ENCODE measurements at places on chromosomes 4 and X.

- no peaks in the 10 kb centered on the region for H3K36me3 ChIP-seq
- peak overlapping the region; percentile 21 for H3K4me3 ChIP-seq
- no peak overlapping the region for H3K27ac ChIP-seq
- DNase-seq, result peak; percentile 18
Measured at GRCh38 chrX:80335062-80335830, 85.0 kb upstream of the TENT5D start.

- peaks cover 9% of the 10 kb centered on the region for H3K36me3 ChIP-seq
- H3K4me3 ChIP-seq, result no peak overlapping the region
- DNase-seq, result no peak
- H3K27me3 ChIP-seq, result no peaks in the 10 kb centered on the region
- peaks cover 70% of the 10 kb centered on the region for H3K4me1 ChIP-seq
- H3K27ac ChIP-seq, result peak overlapping the region; percentile 56
Measured at GRCh38 chrX:41090568-41091238, 5.5 kb downstream of the USP9X start.

- no peak overlapping the region for H3K4me3 ChIP-seq
- H3K27ac ChIP-seq, result no peak overlapping the region
- no peaks in the 10 kb centered on the region for H3K27me3 ChIP-seq
- H3K36me3 ChIP-seq, result no peaks in the 10 kb centered on the region
- no peaks in the 10 kb centered on the region for H3K4me1 ChIP-seq
- no peak for DNase-seq
Measured at GRCh38 chr4:85495621-85496020, 20.7 kb downstream of the ARHGAP24 start.

GRCh38 chrX:150849486-150849885, 49.0 kb downstream of the CD99L2 start:
- no peak overlapping the region for H3K4me3 ChIP-seq
- H3K27me3 ChIP-seq, result no peaks in the 10 kb centered on the region
- H3K27ac ChIP-seq, result no peak overlapping the region
- H3K36me3 ChIP-seq, result peaks cover 1% of the 10 kb centered on the region
- no peak for DNase-seq

- DNase-seq, result no peak
- H3K4me1 ChIP-seq, result peaks cover 47% of the 10 kb centered on the region
- no peak overlapping the region for H3K4me3 ChIP-seq
- H3K27me3 ChIP-seq, result no peaks in the 10 kb centered on the region
Measured at GRCh38 chr4:6953751-6954380, 44.2 kb downstream of the TBC1D14 start.

- H3K4me1 ChIP-seq, result no peaks in the 10 kb centered on the region
- no peaks in the 10 kb centered on the region for H3K36me3 ChIP-seq
- H3K27me3 ChIP-seq, result no peaks in the 10 kb centered on the region
- H3K4me3 ChIP-seq, result peak within 1 kb of the TSS; percentile 36
- no peak for DNase-seq
Measured at GRCh38 chrX:91434351-91435168, at the start of gene PABPC5. PABPC5 (plus strand) TSS chrX:91434839; CDS start chrX:91435578, 739 bp downstream.

DNA sequence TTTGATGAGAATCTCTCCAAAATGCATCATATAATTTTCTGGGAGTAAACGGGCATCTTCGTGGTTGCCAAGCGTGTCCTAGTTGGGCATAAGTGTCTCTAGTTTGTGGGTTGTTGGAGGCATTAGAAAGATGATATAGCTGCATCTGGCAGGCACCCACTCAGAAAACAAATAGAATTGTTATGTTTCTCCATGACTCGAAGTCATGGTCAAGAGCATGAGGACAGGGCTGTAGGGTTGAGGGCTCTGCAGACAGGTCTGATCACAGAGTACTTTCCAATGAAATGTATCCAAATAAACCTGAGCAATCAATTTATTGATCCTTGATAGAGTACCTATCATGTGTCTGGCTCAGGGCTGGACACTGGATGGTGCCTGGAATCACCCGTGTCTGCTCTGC, 82.7 kb downstream of the SORCS2 start:
- H3K4me3 ChIP-seq, result no peak overlapping the region
- H3K4me1 ChIP-seq, result no peaks in the 10 kb centered on the region
- peaks cover 2% of the 10 kb centered on the region for H3K27me3 ChIP-seq
- no peaks in the 10 kb centered on the region for H3K36me3 ChIP-seq
- H3K27ac ChIP-seq, result no peak overlapping the region

- no peak overlapping the region for H3K4me3 ChIP-seq
- H3K36me3 ChIP-seq, result no peaks in the 10 kb centered on the region
- H3K27ac ChIP-seq, result no peak overlapping the region
- peaks cover 14% of the 10 kb centered on the region for H3K27me3 ChIP-seq
Measured at GRCh38 chr4:174181827-174182226, 101.6 kb downstream of the FBXO8 start.

- DNase-seq, result no peak
- H3K4me1 ChIP-seq, result peaks cover 93% of the 10 kb centered on the region
- H3K4me3 ChIP-seq, result no peak overlapping the region
- H3K36me3 ChIP-seq, result peaks cover 10% of the 10 kb centered on the region
- H3K27me3 ChIP-seq, result no peaks in the 10 kb centered on the region
- peak overlapping the region; percentile 24 for H3K27ac ChIP-seq
Measured at GRCh38 chr4:142350871-142351270, 495.2 kb downstream of the INPP4B start.

DNA sequence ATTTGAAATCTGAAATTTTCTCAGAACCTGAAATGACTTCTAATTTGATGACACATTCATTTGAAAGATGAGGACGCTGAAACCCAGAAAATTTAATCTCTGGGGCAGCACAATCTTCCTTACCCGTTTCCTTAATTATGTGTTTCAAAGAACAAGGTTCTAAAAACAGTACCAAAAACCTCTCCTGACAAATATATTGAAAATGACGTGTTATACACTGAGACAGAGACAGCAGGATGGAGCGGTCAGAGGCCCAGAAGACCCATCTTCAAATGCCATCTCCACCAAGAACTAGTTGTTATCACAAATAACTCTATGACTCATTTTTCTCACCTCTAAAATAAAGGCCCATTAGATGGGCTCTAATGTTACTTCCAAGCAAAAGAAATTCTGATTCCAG, 177.3 kb downstream of the NSUN7 start:
- no peaks in the 10 kb centered on the region for H3K36me3 ChIP-seq
- no peak overlapping the region for H3K4me3 ChIP-seq
- peaks cover 16% of the 10 kb centered on the region for H3K27me3 ChIP-seq
- peaks cover 14% of the 10 kb centered on the region for H3K4me1 ChIP-seq
- no peak for DNase-seq

DNA sequence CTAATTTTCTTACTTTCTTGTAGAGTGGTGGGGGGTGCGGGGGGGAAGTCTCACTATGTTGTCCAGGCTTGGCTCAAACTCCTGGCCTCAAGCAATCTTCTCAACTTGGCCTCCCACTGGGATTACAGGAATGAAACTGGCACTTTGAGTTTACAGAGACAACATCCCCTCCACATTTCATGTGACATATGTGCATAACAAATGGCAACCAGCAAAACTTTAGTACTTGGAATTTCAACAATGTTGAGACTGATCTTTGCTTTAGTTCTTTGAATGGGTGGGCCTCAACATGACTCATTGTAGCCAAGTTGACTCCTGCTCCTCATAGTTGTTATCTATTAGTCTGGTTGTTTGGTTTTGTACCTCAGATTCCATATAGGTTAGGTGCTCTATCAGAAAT, 11.4 kb upstream of the FMR1 start:
- H3K4me3 ChIP-seq, result no peak overlapping the region
- no peak overlapping the region for H3K27ac ChIP-seq
- peaks cover 3% of the 10 kb centered on the region for H3K4me1 ChIP-seq

- no peaks in the 10 kb centered on the region for H3K27me3 ChIP-seq
- no peak overlapping the region for H3K4me3 ChIP-seq
- no peak for DNase-seq
- no peak overlapping the region for H3K27ac ChIP-seq
- H3K4me1 ChIP-seq, result peaks cover 15% of the 10 kb centered on the region
Measured at GRCh38 chrX:40268188-40268520, 170.4 kb upstream of the BCOR start.

DNA sequence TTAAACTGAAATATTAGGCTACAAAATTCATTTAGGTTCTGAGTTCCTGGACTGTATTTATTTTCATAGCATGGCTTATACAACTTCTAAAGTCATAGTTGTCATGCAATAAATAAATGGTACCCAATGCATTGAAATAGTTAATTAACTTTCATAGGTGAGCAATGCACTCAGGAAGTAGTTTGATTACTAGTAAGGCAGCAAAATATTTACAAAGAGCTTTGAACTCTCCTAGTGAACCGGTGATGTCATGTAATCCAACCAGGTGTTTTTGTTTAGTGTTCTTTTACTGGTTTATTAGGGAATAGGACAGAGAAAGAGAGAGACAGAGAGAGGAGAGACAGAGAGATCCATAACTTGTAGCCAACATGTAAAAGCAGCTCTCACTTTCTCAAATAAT, 228.6 kb upstream of the CTSO start:
- H3K27ac ChIP-seq, result no peak overlapping the region
- H3K27me3 ChIP-seq, result no peaks in the 10 kb centered on the region
- DNase-seq, result no peak
- no peaks in the 10 kb centered on the region for H3K36me3 ChIP-seq
- no peaks in the 10 kb centered on the region for H3K4me1 ChIP-seq
- no peak overlapping the region for H3K4me3 ChIP-seq

DNA sequence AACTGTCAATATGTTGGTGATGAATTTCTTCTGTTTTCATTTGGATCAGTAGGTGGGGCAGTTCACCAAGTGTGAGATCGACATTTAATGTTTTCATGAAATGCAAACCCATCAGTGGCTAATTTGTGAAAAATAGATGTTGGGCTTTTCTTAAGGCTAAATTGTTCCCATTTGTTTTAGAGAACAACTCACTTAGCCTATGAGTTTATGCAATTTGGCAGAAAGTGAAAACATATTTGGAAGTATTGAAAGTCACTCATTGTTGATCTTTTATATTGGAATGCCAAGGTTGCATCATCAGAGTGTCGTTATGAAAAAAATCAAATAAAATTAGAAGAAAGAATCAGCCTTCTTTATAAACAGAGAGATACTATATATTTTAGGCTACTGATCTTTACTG, 132.4 kb downstream of the RPA4 start:
- H3K4me3 ChIP-seq, result no peak overlapping the region
- H3K27ac ChIP-seq, result no peak overlapping the region
- H3K4me1 ChIP-seq, result no peaks in the 10 kb centered on the region
- DNase-seq, result no peak
- peaks cover 2% of the 10 kb centered on the region for H3K36me3 ChIP-seq
- no peaks in the 10 kb centered on the region for H3K27me3 ChIP-seq

- peak overlapping the region; percentile 72 for H3K27ac ChIP-seq
- no peak for DNase-seq
- H3K27me3 ChIP-seq, result no peaks in the 10 kb centered on the region
- H3K36me3 ChIP-seq, result no peaks in the 10 kb centered on the region
- no peak overlapping the region for H3K4me3 ChIP-seq
- H3K4me1 ChIP-seq, result peaks cover 23% of the 10 kb centered on the region
Measured at GRCh38 chr4:119139311-119139710, 3.7 kb downstream of the MYOZ2 start.

- peaks cover 80% of the 10 kb centered on the region for H3K4me1 ChIP-seq
- peak overlapping the region; percentile 98 for H3K4me3 ChIP-seq
- no peaks in the 10 kb centered on the region for H3K27me3 ChIP-seq
- peaks cover 71% of the 10 kb centered on the region for H3K36me3 ChIP-seq
Measured at GRCh38 chr4:40204507-40205258, 7.9 kb downstream of the RHOH start.

DNA sequence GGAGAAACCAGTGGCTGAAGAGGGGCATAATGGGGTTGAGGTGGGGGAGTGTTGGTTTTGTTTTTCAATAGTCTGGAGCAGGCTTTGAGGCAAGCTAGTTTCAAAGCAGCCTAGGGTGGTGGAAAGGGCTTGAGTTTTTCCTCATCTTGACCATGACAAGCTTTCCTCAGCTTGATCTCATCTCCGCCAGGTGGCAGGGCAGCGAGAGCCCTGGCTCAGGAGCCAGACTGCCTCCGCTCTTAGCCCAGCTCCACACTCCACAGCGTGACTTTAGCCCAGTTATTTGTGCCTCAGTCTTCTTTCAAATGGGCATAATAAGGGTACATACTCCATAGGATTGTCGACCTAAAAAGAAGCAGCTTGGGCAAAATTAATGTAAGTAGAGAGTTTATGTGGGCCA, 29.9 kb upstream of the SOWAHD start:
- H3K4me3 ChIP-seq, result no peak overlapping the region
- H3K4me1 ChIP-seq, result peaks cover 9% of the 10 kb centered on the region
- H3K27me3 ChIP-seq, result no peaks in the 10 kb centered on the region
- no peaks in the 10 kb centered on the region for H3K36me3 ChIP-seq
- no peak overlapping the region for H3K27ac ChIP-seq

DNA sequence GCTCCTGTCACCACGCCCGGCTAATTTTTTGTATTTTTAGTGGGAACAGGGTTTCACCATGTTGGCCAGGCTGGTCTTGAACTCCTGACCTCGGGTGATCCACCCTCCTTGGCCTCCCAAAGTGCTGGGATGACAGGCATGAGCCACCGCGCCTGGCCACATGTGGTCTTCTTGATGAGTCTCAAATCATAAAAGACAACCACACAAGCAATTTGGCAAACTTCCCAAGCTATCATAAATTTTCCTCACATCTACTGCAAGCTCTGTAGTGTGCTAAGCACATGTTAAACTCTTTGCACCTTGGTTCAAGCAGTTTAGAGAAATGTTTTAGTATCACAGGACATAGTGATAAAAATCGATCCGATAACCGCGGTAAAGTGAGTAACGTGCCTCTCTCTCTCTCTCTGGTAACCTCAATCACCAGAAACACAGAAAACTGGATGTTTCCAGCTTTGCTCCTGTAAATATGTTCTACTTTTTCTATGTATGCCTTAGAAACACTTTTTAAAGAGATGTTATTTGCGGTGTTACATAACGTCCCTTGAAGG, 256.8 kb downstream of the DHRSX start:
- H3K27me3 ChIP-seq, result no peaks in the 10 kb centered on the region
- H3K27ac ChIP-seq, result no peak overlapping the region
- H3K4me3 ChIP-seq, result no peak overlapping the region
